ENCODE measurements at places on chromosomes 7 and 10.

DNA sequence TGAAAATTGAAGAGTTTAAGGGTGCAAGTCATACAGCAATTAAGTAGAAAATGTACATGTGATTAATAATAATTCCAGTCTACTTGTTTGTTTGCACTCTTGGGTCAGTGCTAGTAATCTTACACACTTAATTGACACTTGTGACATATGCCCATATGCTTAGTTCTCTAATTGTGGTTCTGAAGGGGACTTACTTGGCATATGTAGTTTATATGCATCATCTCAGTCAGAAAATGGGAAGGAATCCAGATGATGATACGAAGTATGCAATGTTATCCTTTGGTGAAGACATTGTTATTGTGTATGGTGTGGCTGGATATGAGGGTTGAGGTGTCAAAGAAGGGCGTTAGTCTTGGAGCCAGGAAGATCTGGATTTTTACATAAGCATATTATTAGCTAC lies 193.5 kb upstream of the HDAC9 start:
- DNase-seq, result no peak

DNA sequence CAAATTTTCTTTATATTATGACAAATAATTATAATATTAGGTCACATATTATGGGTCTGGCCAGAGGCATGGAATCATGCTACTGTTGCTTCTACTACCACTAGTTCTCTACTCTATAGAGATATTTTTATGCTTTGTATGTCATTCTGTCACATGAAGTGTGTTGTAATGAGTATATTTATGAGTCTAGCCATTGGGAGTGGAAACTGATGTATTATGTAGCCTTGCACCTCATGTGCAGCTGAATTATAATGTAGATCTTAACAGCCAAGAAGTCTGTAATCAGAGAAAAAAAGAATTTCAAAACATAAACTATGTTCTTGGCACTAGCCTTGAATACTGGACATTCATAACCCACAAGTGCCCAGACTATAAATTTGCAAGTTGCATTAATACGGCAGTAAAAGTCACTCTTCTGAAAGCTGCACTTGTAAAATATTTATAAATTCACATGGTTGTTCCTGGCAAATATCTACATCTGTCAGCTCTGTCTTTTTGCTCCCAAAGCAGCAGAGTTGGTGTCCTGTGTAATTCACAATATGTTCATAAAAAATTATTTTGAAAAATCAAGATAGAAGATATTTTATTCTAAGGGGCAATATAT lies 48.6 kb upstream of the SKAP2 start:
- no peak for DNase-seq

- no peak for DNase-seq
Measured at GRCh38 chr10:11320809-11321520, 290.5 kb downstream of the USP6NL start.

GRCh38 chr7:145265180-145265579 lies 429.3 kb upstream of the TPK1 start:
- DNase-seq, result no peak

DNA sequence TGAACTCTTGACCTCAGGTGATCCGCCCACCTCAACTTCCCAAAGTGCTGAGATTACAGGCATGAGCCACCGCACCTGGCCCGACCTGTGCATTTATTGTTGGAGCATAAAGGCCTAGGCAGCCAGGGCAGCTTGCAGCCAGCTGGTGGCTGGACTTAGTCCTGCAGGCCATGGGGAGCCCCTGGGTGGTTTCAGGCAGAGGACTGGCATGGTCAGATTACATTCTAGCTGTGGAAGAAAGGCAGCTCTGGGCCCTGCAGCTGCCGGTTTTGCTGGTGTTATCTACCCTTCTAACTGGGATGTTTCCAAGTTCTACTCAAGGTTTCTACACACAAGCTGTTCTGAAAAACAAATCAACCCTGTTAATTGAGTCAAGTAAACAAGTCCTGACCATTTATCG lies 22.7 kb upstream of the MKRN1 start:
- no peak for DNase-seq

GRCh38 chr7:148148456-148148855 lies 442.1 kb upstream of the C7orf33 start:
- no peak for DNase-seq

DNA sequence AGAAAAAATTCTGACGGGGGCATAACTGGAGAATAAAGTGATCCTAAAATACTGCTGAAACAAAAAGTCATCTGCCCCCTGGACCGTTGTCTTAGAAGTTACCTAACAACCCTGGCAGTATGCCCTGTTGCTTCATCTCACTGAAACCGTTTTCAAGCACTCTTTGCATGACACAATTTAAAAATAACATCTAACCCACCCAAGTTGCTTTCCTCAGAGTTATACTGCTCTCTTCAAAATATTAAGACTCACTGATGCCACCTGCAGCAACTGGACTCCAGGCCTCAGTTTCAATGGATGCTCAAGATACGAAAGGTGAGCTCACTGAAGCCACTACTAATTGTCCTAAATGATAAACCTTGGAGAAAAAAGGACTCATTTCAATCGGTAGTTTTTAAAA lies 57.4 kb downstream of the CDK6 start:
- DNase-seq, result no peak

Data from NK-92 treated with Interleukin-12 subunit alpha and Interleukin-12 subunit beta, amount 100 ng/mL, for 24 hours (cell line).